Activated T-cell treated with anti-CD3 and anti-CD28 coated beads, Interleukin-2, amount 50 U/mL, for 72 hours (primary cell): ENCODE measurements at places on chromosomes 2 and 18.

DNA sequence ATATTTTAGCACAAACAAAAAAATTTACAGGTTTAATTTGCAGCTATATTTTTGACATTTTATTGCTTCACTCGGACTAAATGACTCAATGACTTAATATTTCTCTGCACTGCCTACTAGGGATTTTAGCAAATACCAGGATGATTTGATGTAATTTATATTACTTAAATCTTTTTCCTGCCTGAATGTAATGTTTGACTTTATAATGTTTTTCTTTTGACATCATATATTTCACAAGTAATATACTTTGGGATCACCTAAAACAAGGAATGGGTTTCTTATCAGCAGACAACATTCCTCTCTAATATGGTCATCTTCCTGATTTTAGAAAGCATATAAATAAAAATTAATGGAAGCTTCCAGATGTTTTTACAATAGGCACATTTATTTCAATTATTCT, 253.2 kb upstream of the EPC2 start:
- DNase-seq: no peak

GRCh38 chr2:82853299-82853698, 1605.8 kb downstream of the SUCLG1 start:
- no peak for DNase-seq

GRCh38 chr2:23567161-23567756, 182.3 kb downstream of the KLHL29 start:
- DNase-seq: no peak

DNA sequence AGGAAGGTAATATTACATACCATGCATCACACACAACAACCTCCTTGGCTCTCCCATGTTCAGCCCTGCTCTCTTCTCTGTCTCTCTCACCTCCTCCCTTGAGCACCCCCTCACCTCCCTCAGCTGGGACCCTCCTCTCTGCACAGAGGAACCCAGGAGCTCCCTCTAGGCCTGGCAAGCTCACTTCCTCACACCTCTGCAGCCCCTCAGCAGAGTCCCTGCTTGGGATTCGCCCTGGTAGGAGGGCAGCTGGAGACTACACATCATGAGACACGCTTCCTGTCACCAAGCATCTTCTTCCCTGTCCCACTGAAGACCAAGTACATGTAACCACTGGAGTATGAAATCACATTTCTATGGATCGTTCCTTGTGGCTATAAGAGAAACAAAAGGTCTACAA, 51.0 kb downstream of the ADD2 start:
- DNase-seq: no peak

DNA sequence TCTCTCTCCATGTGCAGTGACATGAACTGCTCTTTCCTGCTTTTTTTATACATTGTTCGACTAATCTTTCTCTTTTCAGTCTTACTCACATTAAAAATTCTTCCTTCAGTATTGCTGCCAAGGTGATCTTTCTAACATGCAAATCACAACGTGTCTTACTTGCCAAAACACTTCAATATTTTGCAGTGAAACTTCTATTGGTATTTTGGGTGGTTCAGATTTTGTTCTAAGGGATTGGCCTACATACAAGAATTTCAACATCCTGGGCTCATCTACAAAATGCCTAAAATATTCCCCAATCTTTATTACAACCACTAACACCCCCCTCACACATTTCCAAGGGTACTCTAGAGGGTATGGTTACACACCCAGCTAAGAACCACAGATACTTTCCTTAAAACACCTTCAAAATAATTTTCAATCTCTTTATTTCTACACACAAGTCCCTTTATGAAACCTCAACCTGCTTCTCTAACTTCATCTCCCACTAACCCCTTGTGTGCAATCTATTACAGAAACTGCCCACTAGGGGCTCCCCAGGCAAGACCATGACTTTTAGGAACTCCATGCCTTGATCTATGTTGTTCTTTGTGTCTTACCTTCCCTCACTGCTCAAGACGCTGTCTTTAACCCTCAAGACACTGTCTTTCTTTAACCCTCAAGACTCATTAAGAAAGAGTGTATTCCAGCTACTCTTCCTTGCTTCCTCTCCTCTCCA, 50.9 kb downstream of the COL3A1 start:
- no peak for DNase-seq

- DNase-seq: no peak
Observed at GRCh38 chr2:3959372-3959771, 256.0 kb downstream of the DCDC2C start.
